ENCODE measurements at places on chromosomes 11 and 22.

GRCh38 chr11:74673693-74674360 lies 57.4 kb downstream of the CHRDL2 start:
- DNase-seq: no peak

DNA sequence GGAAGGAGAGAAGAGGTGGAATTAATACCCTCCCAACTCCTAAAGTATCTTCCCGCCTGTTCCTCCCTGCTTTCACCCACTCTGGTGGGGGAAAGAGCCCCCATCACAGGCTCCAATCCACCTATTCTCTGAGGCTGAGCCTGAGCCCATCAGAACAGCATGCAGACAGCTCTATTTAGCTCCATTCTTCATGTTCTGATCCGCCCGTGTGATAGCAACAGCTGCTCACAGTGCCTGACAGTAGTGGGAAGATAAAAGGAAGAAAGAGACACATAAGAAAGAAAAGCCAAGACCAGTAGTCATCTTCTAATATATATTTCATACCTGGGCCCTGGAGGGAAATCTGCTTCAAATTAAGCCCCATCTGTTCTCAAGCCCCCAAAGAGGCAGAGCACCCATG lies 80.3 kb upstream of the AKIP1 start:
- no peak for DNase-seq

DNA sequence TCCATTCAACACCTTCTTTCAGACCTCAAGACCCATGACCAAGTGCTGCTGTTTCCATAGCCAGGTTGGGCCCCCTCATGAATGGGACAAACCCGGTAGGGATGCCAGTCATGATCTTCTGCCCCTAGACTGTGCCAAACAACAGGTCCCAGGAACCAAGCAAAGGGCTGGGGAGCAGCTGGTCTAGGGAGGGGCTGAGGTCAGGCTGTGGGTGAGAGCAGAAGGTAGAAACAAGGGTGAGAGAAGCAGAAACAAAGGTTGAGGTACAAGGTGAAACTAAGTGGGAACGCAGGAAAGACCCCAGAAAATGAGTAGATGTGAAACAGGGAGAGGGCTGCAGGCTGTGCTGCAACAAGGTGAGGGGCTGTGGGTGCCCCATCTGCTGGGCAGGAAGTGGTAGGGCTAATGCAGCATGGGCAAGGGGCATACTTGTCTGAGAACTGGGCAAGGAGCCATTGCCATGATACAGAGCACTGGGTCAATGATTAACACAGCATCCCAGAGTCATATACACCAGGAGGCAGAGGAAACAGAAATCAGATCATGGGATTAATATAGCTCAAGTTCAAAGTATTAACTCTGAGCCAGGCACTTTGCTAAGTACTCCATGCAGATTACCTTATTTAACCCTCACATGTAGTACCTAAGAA lies 45.9 kb downstream of the SLC1A2 start:
- no peak for DNase-seq

- DNase-seq: no peak
Observed at GRCh38 chr11:33379947-33380346, 122.8 kb downstream of the HIPK3 start.

DNA sequence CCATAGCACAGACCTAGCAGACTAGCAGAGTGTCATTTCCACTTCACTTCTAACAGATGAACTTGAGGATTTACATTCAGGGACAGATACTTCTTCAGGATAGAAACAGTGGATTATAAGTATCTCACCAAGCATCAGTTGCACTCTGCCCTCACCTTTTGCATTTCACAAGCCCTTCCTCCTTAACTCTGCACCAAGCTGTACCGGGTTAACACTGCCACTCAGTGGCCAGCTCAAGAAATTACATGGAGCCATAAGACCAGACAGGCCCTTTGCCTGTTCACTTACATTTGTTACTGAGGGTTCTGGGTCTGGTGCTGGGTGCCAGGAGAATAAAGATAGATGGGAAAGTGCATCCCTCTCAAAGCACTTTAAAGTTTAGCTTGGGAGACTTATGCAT lies 309.8 kb downstream of the SHANK2 start:
- DNase-seq: no peak

GRCh38 chr11:30206249-30206996 lies 24.4 kb upstream of the FSHB start:
- DNase-seq: no peak

DNA sequence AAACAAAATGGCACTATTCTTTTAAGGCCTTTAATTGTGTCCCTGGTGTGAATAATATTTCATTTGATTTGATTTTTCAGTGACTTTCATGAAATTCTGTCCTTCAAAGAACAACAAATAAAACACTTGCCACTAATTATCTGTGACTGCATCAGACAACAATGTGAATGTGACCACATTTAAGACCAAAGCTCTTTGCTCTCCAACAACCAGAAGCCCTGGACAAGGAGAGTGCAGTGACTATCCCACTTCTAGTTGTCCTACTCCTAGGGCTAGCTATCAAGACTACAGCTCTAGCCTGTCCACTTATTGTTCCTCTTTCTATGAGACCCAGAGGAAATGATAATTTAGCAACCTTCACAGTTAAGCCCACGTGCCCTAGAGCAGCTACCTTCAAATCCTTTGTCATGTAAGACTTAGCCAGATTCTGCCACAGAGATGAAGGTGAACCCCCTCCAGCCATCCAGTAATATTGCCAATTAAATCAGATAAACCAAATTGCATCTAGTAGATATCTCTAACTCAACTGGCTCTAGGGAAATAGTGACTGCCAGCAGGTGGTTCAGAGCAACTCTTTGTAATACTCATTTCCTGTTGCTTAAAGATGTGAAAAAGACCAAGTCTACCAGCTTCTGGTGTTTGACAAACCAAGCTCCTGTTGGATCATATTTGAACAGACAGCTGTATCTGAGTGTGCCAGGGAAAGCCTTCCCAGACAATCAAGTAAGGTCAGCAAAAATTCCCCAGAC lies 142.6 kb upstream of the BLID start:
- DNase-seq: no peak

- DNase-seq: no peak
Observed at GRCh38 chr22:22410121-22410520, 98.4 kb downstream of the ZNF280B start.

GRCh38 chr22:40911772-40912171 lies 39.4 kb upstream of the RBX1 start:
- no peak for DNase-seq

DNA sequence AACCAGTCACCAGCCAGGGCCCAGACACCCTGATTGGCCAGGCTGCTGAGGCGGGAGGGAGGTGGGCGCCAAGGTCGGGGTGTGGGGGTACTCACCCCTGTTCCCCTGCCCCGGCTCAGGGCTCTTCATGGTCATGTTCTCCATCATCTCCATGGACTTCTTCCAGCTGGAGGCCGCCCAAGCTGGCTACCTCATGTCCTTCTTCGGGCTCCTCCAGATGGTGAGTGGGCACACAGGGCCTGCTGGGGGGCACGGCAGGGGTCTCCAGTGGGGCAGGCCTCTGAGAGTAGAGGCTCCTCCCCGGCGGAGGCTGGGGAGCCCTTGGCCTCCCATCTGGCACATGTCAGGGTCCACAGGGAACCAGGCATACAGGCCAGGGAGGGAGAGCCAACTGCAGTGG lies 10.0 kb downstream of the PHLDA2 start:
- DNase-seq: no peak

GRCh38 chr11:82906236-82906635 lies 4.7 kb downstream of the DDIAS start:
- no peak for DNase-seq

Measured in stimulated activated CD4-positive, alpha-beta T cell treated with anti-CD3 and anti-CD28 coated beads, Interleukin-12 subunit alpha, Interleukin-12 subunit beta, amount 100 ng/mL, for 24 hours (primary cell).